Posterior vena cava (tissue), 2 donors: ENCODE measurements at places on chromosomes 12 and 14. TPM values are rescaled to one million over a fixed set of nuclear protein-coding genes. Genes with fewer than 3 reads are reported as not detected.

ST8SIA1 gene
- 2.8 TPM for total RNA-seq

CNTN1 gene
- total RNA-seq, result 37.3 TPM

PTHLH gene
- total RNA-seq, result 2.1 TPM

MCRS1 gene
- total RNA-seq, result 38.1 TPM

NPAS3 gene
- 2.6 TPM for total RNA-seq

USP15 gene
- 79.7 TPM for total RNA-seq

SYNE3 gene
- total RNA-seq, result 35.7 TPM

ANO2 gene
- total RNA-seq, result 9.2 TPM

DLK1 gene
- not detected for total RNA-seq

KCNK10 gene
- not detected for total RNA-seq

NRIP2 gene
- 3.6 TPM for total RNA-seq

SETD3 gene
- 103 TPM for total RNA-seq

AKAP6 gene
- 108 TPM for total RNA-seq

KLRB1 gene
- total RNA-seq, result 0.67 TPM

RHEBL1 gene
- total RNA-seq, result 0.38 TPM

VDR gene
- 10.2 TPM for total RNA-seq

KRT80 gene
- total RNA-seq, result 0.19 TPM

POLE gene
- total RNA-seq, result 16.6 TPM

IGF1 gene
- 267 TPM for total RNA-seq

RASSF8 gene
- 74.5 TPM for total RNA-seq

SOAT2 gene
- total RNA-seq, result 0.90 TPM

PLA2G1B gene
- 2.0 TPM for total RNA-seq

C1RL gene
- 122 TPM for total RNA-seq

TPPP2 gene
- not detected for total RNA-seq

SERPINA6 gene
- total RNA-seq, result not detected

SLC16A7 gene
- total RNA-seq, result 29.3 TPM

GPR84 gene
- 2.5 TPM for total RNA-seq

AJUBA gene
- 6.4 TPM for total RNA-seq

KLRG1 gene
- total RNA-seq, result 2.7 TPM

CD163L1 gene
- total RNA-seq, result 7.7 TPM

GALC gene
- 18.1 TPM for total RNA-seq
